GM06990 (cell line): ENCODE measurements at places on chromosomes 11 and 22.

DNA sequence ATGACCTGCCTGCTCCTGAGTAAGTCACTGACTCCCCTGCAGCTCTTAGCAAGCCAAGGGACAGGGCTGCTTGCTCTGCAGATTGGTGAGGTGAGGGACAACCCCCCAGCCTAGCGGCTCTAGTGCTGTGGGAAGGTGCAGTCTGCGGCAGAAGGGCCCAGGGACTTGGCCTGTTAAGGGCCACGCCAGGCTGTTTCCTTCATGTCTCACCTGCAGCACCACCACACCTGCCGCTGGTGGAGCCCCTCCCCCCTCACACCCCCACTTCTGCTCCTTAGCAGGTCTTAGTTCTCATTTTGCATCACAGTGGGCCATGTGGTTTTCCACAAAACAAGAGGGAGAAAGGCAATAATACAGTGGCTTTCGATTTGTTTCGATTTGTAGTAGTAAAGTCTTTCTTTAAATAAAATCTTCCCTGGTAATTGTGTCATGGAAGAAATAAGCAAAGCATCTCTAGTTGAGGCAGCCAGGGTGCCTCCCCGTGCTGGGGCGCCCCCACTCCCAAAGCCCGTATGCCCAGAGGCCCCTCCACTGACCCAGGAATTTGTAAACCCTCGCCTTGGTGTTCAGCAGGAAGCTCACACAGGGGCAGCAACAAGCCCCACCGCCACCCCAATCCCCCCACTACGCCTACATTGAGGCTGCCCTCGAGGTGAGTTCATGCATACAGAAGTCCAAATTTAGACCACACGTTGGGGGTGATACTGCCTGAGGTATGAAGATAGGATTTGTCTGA, 86.5 kb upstream of the CLDN5 start:
- DNase-seq, result no peak

DNA sequence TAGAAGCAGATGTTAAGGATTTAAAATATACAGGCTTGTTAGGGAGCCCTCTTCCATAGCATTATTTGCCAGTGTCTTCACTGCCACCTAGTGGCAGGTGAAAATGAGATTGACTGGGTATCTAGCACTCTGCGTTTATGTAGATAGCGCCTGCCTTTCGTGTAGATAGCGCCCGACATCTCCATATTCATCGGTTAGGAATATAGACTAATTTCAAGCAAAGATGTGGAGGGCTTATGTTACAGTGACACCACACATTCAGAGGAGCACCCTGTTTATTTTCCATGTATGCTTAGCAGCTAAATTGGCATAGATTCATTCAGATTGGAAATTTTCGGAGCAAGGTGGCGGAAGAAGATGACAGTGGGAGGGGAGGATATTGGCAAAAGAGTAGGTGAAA, 72.0 kb downstream of the SLC5A12 start:
- DNase-seq, result no peak

- DNase-seq, result no peak
Measured at GRCh38 chr11:15622231-15622890, 507.6 kb downstream of the INSC start.

GRCh38 chr11:129785383-129786111, 30.1 kb upstream of the TMEM45B start:
- DNase-seq, result no peak

DNA sequence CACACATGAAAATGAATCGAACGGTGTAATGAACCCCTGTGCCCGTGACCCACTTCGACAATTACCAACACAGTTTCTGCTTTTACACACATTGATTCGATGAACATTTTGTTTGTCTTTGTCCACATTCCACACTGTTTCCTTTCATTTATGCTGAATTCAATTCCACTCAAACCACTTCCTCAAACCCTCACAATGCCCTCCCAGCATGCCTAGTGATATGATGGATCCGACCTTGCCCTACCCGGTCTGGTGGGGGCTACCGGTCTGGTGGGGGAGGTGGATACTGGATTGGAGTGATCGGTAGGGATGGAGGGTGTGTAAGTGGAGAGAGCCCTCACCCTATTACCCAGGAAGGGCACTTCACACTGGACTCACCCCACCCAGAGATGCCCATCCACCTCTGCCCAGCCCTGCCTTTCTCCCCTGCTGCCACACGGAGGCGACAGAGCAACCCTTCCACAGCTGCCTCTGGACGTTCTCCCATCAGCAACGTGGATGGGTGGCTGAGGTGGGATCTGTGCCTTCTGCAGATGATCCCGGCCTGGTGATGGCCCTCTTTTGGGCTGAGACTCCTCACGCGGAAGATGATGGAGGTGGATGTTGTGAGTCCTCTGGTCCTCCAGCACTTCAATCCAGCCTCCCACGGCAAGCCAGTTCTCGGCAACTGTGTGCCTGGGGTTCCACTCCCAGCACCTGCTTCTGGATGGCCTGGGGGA, 33.0 kb upstream of the P2RY2 start:
- peak; percentile 61 for DNase-seq

DNA sequence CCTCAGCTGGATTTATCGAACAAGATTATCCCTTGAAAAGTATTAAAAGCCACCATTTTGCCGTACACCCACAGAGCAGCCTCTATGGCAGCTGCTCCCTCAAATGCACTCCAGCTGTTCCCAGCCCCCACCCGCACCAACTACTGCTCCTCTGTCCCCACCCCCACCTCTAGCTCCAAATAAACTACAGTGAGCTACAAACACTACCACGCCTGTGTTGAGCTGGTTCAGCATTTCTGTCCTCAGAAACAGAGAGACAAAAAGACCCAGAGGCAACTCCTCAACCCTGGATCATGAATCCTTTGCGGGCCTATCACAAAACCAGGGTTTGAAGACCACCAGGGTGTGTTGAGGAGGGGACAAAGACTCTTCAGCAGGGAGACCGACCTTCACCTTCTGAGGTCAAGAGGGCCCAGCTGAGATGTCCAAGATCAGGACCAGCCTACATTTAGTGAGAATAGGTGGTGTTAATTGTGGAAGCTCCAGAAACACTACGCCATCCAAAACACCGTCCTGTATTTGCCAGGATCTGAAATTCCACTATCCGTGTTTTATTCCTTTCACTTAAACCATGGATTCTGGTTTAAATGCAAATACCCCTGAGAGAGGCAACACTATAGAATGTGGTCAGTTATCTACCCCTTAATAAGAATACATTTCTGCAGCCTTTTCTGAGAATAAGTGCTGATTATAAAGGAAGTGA, 195.9 kb downstream of the DSCAML1 start:
- no peak for DNase-seq

DNA sequence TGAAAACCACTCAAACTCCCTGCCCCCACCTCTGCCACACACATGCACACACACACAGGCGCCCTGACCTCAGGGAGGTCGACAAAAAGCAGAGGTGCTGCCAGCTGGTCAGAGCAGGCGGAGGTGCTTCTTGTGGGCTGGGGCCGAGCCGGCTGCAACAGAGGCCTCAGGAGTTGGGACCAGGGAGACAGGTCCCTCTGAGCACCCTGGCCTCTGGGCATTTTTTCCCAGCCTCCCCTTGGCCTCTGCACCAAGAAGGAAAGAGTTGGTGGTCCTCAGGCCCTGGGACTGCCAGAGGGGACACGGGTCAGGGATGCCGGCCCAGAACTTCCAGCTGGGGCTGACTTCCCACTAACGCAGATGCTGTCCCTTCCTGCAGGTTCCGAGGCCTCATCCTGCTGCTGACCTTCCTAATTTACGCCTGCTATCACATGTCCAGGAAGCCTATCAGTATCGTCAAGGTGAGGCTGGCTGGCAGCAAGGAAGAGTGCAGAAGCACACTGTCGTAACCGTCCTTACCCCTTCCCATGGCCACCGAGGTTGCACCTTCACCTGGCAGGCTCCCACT, 13.4 kb downstream of the SLC37A2 start:
- no peak for DNase-seq

- DNase-seq, result no peak
Measured at GRCh38 chr11:67463680-67464410, 5.2 kb downstream of the TMEM134 start.

DNA sequence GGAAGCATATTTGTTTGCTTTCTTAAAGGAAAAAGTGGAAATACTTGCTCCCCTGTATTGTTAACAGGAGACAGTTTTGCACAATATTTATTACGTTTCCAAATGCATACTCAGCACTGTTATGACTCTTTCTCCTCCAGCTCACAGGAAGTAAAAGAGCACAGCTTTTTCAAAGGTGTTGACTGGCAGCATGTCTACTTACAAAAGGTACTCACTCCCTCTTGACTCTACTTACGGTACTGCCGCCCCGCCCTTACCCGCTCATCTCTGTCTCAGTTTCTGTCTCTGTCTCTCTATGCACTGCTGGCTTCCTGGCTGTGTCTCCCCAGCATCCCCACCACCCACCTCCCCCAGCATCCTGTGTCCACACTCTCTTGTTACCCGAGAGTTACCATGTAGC, 32.2 kb upstream of the MYO18B start:
- DNase-seq, result no peak

DNA sequence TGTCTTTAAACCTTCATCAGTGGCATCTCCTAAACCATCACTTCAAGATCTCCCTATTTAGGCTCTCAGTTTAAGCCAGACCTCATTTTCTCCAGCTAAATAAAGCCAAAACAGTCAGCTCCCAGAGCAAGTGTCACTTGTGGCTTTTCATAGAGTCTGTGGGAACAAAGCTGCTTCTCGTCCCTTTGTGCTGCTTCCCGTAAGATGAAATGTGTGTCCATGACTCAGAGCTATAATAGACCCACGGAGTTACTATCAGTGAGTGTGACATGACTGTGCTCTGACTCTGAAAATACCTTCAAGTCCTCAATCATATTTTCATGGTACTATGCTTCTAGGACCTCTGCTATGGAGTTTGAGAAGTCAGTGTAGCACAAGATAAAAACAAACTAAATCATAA, 57.3 kb upstream of the SLN start:
- DNase-seq, result no peak

DNA sequence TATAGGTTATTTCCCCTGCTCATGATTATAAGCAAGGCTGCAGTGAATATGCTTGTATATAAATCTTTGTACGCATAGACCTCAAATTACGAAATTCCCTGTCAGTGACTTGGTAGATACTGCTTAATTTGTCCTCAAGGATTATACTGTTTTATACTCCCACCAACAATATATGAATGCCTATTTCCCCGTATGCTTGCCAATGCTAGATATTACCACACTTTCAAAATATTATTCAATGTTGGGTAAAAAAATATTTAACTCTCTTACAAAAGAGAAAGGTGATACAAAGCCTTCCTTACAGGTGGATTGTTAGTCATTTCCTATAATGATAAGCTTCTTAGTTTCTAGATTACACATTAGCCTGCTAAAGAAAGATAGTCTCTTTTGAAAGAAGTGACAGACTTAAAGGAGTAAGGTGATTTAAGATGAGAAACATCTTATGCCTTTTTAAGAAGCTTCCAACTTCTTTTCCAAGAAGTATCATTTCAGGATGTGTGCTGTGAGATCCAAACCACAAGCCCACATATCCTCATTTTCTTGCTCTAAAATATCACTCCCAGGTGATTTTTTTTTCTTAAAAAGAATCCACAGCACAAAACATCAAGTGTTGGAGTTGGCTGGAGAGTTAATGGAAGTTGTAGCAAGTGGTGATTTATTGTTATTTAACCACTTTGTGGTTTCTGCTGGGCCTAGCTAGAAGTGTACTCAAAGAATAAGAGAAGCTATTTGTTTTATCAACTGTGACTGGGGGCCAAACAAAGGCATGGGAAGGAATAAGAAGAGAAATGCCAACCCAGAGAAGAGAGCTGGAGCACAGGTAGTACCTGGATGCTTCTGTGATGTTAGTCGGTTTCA, 59.2 kb downstream of the BARX2 start:
- DNase-seq, result no peak

- no peak for DNase-seq
Measured at GRCh38 chr11:102267609-102268008, 49.7 kb upstream of the BIRC3 start.

- DNase-seq, result no peak
Measured at GRCh38 chr11:9253086-9253485, 12.1 kb downstream of the DENND5A start.

DNA sequence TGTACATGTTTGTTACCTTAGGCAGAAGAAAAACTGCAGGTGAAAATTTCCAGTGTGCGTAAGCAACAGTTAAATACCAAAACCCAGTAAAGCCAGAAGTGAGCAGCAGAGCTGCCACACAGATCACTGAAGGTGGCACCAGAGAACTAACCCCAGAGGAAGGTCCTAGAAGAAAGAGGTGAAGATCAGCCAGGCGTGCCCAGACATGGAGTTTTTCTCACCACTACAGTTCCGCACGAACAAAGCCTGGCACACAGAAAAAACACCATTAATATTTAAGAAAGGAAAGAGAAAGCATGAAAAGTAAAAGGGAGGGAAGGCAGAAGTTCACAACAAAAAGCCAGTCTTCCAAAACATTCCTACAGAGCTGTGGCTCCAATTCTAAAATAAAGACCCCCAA, 60.7 kb downstream of the STK33 start:
- peak; percentile 48 for DNase-seq

DNA sequence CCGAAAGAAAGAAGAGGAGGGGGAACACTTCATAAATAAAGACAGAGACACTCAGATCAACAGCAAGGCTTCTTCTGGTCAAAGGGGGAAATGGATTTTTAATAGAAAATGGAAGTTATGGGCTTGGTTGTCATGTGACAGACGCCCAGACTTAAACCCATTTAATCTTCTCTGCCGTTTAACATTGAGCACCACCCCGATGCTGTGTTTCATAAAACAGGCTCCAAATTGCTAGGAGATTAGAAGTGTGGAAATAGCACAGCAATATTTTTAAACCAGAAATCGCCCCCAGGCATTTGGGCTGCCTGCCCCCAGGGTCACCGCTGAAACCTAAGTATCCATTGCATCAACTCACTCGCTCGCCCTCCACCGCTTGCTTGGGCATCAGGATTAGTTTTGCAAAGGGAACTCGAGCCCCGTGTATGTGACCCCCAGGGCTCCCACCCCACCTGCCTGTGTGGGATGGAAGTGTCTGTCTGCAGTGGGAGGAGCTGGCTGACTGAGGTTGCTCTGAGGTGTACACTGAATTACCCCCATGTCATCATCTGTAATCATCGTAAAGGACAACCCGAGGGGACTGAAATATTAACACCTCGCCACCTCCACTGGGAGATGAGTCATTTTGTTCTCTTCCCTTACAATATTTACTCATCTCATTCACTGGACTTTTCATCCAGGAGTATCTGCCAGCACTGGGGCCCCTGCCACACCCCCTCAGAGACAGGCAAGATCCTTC, 10.7 kb downstream of the DSCAML1 start:
- no peak for DNase-seq

GRCh38 chr11:16785520-16786128, 47.2 kb downstream of the C11orf58 start:
- DNase-seq, result no peak

GRCh38 chr11:28939381-28939780, 831.2 kb downstream of the METTL15 start:
- no peak for DNase-seq
